ENCODE measurements at places on chromosomes 3 and 15. TPM values are rescaled to one million over a fixed set of nuclear protein-coding genes. Genes with fewer than 3 reads are reported as not detected.

- DNase-seq: no peak
- no peak overlapping the region for H3K27ac ChIP-seq
- H3K4me3 ChIP-seq: no peak overlapping the region
- no peaks in the 10 kb centered on the region for H3K27me3 ChIP-seq
- H3K36me3 ChIP-seq: no peaks in the 10 kb centered on the region
These were observed 28.9 kb downstream of the TPM1 start for GRCh38 chr15:63071288-63071909.

DNA sequence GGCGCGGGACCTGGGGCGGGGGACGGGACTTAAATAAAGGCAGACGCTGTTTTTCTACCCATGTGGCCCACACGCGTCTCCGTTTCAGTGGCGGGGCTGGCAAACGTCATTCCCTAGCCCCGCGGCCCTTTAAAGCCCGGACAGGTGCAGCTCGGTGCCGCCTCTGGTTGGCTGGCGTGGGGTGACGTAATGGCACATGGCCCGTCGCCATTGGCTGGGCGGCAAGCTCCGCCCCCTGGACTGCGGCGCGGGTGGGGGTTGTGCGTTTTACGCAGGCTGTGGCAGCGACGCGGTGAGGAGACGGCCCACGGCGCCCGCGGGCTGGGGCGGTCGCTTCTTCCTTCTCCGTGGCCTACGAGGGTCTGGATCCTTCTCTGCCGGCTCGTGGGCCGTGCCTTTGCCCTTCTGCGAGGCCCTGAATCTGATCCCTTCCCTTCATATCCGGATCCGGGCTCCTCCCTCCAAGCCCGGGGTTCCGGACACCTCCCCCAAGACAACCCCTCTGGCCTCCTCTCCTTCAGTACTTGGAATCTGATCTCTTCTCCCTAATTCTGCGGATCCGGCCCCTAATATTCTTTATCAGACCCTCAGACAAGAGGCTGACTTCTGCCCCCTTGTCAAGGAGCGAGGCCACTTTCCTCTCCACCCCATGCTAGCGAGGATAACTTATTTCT lies at the start of gene CRELD1:
TSS of gene CRELD1 (plus strand) at position 274 of the 674 bp plus-strand sequence. CDS start 605 bp downstream, outside the sequence.
- H3K27me3 ChIP-seq: no peaks in the 10 kb centered on the region
- DNase-seq: peak; percentile 99
- peak within 1 kb of the TSS; percentile 96 for H3K4me3 ChIP-seq
- H3K4me1 ChIP-seq: peaks cover 36% of the 10 kb centered on the region
- H3K27ac ChIP-seq: peak within 1 kb of the TSS; percentile 96

DNA sequence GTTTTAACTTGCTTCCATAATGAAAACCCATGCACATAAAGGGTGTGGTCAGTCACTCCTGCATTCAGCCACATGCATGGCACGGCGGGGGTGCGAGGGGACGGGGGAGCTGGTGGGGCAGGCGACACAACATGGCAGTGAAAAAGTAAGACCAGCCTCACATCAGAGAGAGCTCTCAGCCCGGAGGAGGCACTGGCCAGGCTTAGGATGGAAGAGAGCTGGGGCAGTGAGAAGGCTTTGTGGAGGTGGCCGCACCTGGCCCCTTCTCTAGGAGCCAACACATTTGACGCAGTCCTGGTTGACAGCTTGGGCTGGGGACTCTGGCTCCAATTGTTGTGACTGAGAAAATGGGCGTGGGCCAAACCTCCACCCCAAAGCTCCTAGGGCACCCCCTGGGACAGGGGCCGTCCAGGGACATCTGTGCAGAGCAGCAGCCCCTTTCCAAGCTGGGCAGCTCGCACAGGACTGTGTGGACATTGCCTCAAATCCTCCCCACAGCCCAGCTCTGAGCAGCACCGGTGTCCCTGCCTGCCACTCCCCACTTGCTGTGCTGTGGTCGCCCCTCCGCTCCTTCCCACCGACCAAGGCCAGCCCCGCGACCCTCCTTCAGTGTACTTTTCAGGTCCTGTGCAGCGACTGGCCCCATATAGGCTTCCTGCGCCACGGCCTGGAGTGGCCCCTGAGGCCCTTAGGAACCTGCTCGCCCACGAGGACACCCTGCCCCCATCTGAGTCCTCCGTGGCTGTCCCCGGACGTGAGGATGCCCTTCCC lies 126.0 kb upstream of the IQSEC1 start:
- DNase-seq: no peak
- no peaks in the 10 kb centered on the region for H3K36me3 ChIP-seq
- H3K27ac ChIP-seq: no peak overlapping the region
- H3K4me1 ChIP-seq: peaks cover 11% of the 10 kb centered on the region
- peaks cover 30% of the 10 kb centered on the region for H3K27me3 ChIP-seq
- no peak overlapping the region for H3K4me3 ChIP-seq

- DNase-seq: peak; percentile 71
- H3K4me1 ChIP-seq: peaks cover 68% of the 10 kb centered on the region
- peak overlapping the region; percentile 60 for H3K4me3 ChIP-seq
- peak overlapping the region; percentile 85 for H3K27ac ChIP-seq
- H3K27me3 ChIP-seq: no peaks in the 10 kb centered on the region
These were observed 6.7 kb downstream of the IDH2 start for GRCh38 chr15:90095521-90095959.

- no peaks in the 10 kb centered on the region for H3K4me1 ChIP-seq
- no peak overlapping the region for H3K4me3 ChIP-seq
- no peak overlapping the region for H3K27ac ChIP-seq
- no peak for DNase-seq
- peaks cover 42% of the 10 kb centered on the region for H3K27me3 ChIP-seq
- H3K36me3 ChIP-seq: no peaks in the 10 kb centered on the region
These were observed 78.5 kb upstream of the SMAD3 start for GRCh38 chr15:66986951-66987350.

DNA sequence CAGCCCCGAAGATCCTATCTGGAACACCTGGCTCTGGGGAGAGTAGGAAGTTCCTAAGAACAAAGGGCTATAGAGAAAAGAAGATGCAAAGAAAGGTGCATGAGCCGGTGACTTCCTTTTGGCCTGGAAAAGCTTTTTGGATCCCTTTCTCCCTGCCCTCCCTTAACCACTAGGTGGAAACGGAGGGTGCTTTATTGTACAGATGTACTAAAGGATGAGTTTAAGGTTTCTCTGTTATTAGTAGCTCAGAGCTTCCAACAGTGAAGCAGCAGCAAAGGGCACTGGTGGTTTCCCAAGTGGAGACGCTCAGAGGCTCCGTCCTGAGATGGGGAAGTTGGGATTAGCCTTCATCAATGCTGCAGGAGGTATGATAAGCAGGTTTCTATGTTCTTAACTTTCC lies 5.9 kb upstream of the ADGRG7 start:
- peaks cover under 1% of the 10 kb centered on the region for H3K27me3 ChIP-seq
- peaks cover 27% of the 10 kb centered on the region for H3K4me1 ChIP-seq
- H3K36me3 ChIP-seq: peaks cover 4% of the 10 kb centered on the region
- peak overlapping the region; percentile 72 for H3K4me3 ChIP-seq
- peak overlapping the region; percentile 83 for H3K27ac ChIP-seq
- DNase-seq: no peak

DNA sequence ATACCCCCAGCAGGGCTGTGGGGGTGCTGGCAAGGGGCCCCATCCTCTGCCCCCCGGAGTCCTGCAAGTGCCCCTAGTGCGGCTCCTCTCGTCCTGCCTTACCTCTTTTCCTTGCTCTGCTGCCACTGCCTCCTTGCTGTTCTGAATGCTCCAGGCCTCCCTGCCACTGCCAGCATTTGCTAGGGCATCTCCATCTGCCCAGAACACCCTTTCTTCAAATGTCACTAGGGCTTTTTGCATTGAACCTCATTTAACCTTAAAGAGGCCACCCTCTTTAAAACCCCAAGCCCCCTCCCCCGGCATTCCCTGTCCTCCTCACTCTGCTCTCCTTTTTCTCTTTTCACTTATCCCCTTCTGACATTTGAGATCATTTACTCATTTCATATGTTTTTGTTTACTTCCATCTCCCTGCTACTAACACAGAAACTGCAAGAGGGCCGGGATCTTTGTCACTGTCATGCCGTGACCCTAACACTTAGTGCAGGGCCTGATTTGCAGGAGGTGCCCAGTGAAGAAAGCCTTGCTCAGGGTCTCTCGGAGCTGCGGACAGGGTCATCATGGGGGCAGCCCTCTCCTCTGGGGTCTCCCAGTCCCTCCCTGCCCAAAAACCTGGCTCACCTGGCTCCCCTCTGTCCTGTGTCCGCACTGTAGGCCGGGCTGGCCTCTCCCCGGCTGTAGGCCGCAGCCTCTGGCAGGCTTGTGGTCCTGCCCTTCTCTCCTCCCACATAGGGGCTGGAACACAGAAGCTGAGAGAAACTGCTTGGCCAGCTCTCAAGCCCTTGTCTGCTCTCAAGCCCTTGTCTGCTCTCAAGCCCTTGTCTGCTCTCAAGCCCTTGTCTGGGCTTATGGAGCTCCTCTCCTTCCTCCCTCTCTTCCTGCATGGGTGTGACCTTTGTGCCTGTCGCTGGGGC lies at the start of gene ACOX2:
TSS of gene ACOX2 (minus strand) at position 690 of the 911 bp plus-strand sequence. CDS start 2,084 bp downstream, outside the sequence.
- peaks cover 14% of the 10 kb centered on the region for H3K27me3 ChIP-seq
- no peaks in the 10 kb centered on the region for H3K36me3 ChIP-seq
- H3K27ac ChIP-seq: no peak within 1 kb of the TSS

GRCh38 chr3:100458814-100459213 lies 33.6 kb upstream of the TMEM45A start:
- DNase-seq: no peak
- H3K27ac ChIP-seq: no peak overlapping the region
- H3K4me1 ChIP-seq: peaks cover 5% of the 10 kb centered on the region
- no peaks in the 10 kb centered on the region for H3K36me3 ChIP-seq
- H3K27me3 ChIP-seq: peaks cover 1% of the 10 kb centered on the region

DNA sequence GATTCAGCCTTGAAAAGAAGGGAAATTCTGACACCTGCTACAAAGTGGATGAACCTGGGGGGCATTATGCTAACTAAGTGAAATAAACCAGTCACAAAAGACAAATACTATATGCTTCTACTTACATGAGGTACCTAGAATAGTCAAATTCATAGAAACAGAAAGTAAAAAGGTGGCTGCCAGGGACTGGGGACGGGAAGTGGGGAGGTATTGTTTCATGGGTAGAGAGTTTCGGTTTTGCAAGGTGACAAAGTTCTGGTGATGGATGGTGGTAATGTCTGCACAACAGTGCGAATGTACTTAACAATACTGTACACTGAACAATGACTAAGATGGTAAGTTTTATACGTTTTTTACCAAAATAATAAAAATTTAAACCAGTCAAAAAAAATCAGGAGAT lies 4.8 kb downstream of the IDH2 start:
- H3K4me3 ChIP-seq: peak overlapping the region; percentile 86
- peak overlapping the region; percentile 98 for H3K27ac ChIP-seq
- no peaks in the 10 kb centered on the region for H3K27me3 ChIP-seq
- peaks cover 75% of the 10 kb centered on the region for H3K4me1 ChIP-seq
- DNase-seq: peak; percentile 92
- H3K36me3 ChIP-seq: peaks cover 27% of the 10 kb centered on the region

DNA sequence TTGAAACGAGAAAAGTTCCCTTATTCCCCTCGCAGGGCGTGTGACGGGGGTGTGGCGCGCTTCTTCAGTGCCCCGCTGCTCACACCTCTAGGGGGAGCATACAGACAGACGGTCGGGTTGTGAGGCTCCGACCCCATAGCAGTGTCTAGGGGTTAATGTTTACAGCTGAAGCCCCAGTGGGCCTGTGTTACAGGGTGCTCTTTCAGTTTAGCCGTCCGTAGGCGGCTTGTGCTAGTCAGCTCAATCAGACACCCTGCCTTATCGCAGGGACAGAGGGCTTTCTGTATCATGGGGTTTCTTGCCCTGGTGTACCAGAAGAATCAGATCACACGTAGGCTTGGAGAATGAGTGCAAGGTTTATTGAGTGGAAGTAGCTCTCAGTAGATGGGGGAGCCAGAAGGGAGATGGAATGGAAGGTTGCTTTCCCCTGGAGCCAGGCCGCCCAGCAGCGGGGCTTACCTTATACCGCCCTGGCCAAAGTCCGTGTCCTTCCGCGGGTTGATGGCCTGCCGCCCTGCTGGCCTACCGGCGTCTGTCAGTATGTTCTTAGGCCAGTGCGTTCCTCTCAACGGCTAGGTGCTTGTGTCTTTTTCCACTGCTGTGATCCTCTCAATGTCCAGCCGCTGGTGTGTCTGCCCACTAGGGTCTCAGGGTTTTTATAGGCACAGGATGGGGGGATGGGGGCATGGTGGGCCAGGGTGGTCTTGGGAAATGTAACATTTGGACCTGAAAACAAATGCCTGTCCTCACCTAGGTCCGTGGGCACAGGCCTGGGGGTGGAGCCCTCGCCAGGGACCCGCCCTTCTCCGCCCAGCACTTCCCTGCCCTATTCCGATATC lies 32.2 kb upstream of the ACP3 start:
- no peak overlapping the region for H3K4me3 ChIP-seq
- no peaks in the 10 kb centered on the region for H3K36me3 ChIP-seq
- H3K27ac ChIP-seq: no peak overlapping the region
- no peak for DNase-seq
- peaks cover 5% of the 10 kb centered on the region for H3K27me3 ChIP-seq
- H3K4me1 ChIP-seq: no peaks in the 10 kb centered on the region

DNA sequence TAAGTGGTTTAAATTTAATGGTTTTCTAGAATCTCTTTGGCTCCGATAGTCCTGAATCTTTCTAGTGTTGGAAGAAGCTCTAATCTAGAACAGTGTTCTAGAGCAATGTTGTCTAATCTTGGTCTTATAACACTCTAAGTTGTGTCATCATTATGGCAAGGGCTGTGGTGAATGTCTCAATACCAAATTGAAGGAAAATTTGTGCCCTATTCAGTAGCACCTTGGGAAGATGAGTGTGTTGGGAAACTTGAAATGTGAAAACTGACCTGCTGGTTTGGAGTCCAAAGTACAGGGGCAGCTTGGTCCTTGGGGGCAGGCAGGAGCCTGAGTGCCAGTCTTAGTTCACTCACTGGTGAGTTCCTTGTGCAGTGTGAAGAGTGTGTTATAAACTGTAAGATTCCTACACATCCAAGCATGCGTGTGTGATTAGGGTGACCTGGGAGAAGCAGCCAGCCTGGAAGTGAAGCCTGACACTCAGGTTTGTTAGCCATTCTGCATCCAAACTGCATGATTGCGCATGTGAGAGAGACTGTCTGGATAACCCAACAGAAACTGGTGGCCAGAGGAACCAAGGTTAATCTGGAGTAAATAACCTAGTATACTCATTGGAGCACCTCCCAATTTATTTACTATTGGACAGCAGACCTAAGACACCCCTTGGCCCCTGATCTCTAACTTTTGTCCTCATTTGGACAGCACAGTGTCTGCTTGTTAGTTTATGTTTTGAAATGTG lies 14.6 kb downstream of the ZNF592 start:
- H3K4me3 ChIP-seq: no peak overlapping the region
- H3K36me3 ChIP-seq: peaks cover 26% of the 10 kb centered on the region
- no peak for DNase-seq
- no peaks in the 10 kb centered on the region for H3K27me3 ChIP-seq

GRCh38 chr15:71595846-71596553 lies 214.4 kb upstream of the NR2E3 start:
- H3K4me1 ChIP-seq: no peaks in the 10 kb centered on the region
- H3K36me3 ChIP-seq: no peaks in the 10 kb centered on the region
- DNase-seq: no peak
- no peak overlapping the region for H3K27ac ChIP-seq
- H3K27me3 ChIP-seq: no peaks in the 10 kb centered on the region

Gene FGD5
- total RNA-seq: not detected

Gene STAC
- not detected for total RNA-seq

Gene FRMD5
- 0.09 TPM for total RNA-seq

Gene RSL24D1
- total RNA-seq: 121 TPM

Gene C2CD4A
- total RNA-seq: 0.05 TPM

Gene SERF2
- total RNA-seq: 524 TPM
